ENCODE measurements at places on chromosomes 12 and 14.

GRCh38 chr14:32846821-32847365, 91.8 kb upstream of the NPAS3 start:
- DNase-seq: no peak

DNA sequence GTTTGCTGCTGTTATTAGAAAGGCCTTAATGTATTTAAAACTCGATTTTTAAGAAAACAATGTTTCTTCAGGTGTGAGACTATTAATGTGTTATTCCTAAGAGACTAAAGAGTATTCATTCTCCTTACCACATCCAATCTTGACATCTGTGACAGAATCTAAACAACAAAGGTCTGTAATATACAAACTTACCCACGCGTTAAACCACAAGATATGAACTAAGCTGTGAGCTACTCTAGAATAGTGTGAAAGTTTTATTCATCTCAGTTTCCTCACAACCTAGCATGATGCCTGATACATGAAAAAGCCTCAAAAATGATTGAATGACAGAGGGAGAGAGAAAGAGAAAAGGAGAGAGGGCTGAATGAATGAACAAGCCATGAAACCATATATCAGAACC, 117.3 kb upstream of the COCH start:
- DNase-seq: no peak

GRCh38 chr12:54025499-54026405, 2.5 kb upstream of the HOXC6 start:
- no peak for DNase-seq

DNA sequence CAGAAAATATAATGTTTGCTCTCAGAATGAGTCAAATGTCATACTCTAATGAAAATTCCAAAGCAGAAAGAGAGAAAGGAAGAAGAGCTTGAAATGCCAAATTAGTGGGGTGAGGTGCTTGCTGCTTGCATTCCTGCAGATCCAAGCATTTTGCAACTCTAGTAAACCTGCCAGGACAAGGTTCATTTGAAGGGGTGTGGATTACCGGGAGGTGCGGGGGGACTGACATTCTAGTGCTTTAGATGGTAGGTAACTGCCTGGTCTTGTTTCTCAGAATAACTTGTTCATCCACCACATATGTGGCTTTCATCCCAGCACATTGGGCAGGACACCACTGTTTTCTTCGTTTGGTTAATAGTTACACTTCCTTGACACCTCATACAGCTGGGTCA, 144.4 kb downstream of the AKAP6 start:
- DNase-seq: no peak

DNA sequence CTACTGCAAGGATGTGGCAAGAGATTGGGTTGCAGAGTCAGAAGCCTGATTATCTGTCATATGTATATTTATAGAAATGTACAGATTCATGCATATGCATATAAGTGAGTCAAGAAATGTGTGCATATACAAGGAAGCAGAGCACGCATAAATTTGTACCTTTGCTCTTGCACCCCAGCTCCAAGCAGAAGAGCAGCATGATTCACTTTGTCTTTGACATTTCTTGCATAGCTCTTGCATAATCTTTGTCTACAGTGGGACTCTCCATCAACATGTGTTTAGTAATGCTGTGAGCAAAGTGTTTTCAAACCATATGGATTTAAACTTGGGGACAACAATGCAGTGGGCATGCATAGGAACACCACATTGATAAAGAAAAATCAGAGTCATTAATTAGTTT, 330.7 kb upstream of the DCN start:
- no peak for DNase-seq

GRCh38 chr14:68945190-68945584, 33.9 kb downstream of the ACTN1 start:
- DNase-seq: no peak

DNA sequence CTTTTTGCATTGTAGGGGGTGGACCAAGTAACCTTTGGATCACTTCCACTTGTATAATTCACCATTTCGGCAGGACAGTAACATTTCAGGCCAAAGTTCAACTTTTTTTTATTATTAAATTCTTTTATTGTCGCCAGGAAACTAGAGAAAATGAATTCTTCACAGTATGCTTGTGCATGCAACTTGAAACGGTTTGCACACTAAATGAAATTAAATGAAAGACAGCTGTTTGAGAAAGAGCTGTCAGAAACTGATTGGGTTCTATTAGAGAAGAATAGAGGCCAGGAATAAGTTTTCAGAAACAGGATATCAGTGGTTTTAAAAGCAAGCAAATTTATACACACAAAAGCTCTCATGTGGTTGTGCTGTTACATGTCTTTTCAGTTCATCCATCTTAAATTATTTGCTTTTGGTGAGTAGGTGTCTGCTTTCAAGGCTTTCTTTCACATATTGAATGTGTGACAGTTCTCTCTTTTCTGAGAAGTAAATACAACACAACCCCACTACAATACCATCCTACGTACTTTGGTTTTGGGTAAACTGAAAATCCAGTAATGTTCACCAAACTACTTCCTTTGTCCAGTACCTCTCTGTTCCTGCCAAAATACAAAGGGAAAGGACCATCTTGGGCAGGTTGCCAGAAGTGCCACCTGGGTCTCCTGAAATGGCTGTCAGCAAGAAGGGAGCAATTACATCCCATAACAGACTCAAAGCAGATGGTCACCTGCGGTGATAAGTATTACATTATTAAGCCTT, 291.7 kb downstream of the RAD51B start:
- no peak for DNase-seq

- no peak for DNase-seq
Measured at GRCh38 chr12:131613678-131614077, 97.2 kb upstream of the SFSWAP start.

DNA sequence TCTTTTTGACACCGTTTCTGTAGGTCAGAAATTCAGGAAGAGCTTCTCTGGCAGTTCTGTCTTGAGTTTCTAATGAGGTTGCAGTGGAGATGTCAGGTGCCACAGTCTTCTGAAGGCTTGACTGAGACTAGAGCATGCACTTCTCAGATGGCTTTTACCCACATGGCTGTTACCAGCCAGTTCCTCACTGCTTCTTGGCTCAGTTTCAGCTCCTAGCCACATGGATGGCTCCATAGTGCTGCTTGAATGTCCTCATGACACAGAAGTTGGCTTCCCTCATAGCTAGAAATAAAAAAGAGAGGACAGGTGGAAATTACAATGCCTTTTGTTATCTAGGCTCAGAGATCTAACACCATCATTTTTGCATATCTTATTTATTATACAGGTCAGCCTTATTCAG, 38.1 kb upstream of the SLC2A13 start:
- DNase-seq: no peak

GRCh38 chr14:66281036-66281776, 205.0 kb upstream of the CCDC196 start:
- no peak for DNase-seq

- no peak for DNase-seq
Measured at GRCh38 chr14:89628521-89628920, 211.5 kb upstream of the FOXN3 start.

- DNase-seq: no peak
Measured at GRCh38 chr12:77167801-77168200, 102.4 kb upstream of the E2F7 start.

GRCh38 chr12:113104953-113105510, 30.5 kb downstream of the RASAL1 start:
- DNase-seq: no peak

- DNase-seq: no peak
Measured at GRCh38 chr14:55389330-55389729, 22.3 kb downstream of the ATG14 start.

DNA sequence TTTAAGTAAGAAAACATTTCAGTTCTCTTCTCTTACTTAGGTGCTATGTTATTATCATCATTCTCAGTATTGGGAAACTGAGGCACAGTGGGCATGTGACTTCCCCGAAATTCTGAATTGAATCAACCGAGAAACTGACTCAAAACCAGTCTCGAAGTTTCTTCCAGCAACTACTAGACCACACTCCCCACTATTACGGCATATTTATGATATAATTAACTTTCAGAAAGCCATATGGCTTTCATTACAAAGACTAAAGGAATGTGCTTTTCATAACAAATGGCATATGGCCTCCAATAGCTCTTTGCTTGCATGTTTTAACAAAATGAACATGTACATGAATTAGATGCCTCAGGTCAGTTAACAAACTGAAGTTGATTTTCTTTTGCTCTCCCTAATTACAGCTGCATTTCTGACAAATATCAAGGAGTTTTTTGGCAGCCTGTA, 182.9 kb upstream of the SLC38A2 start:
- no peak for DNase-seq

- DNase-seq: no peak
Measured at GRCh38 chr12:19792028-19792427, 352.7 kb downstream of the AEBP2 start.

DNA sequence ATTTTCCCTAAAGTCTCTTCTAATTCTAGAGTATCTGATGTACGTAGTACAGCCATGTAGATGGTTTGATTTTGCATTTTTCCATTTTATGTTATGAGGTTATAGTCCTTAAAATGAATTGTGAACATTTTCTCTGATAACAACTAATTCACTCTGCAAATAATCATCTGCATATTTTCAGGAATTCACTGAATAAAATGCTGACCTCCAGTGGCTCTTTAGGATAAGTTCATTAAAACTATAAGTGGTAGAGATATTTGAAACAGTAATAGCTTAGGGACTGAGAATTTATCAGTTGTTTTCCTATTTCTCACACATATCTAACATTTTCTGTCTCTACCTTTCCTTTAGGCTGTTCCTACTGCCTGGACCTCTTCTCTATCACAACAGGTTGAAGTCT, 4.4 kb downstream of the MSRB3 start:
- no peak for DNase-seq

GRCh38 chr12:52600941-52601481, at the start of gene KRT72:
Gene KRT72 (minus strand): TSS chr12:52601463. CDS start chr12:52601452, 11 bp downstream.
- no peak for DNase-seq

Data from esophagus squamous epithelium (tissue), 5 donors.